ENCODE measurements at places on chromosomes 5 and 9.

- no peak for DNase-seq
Measured at GRCh38 chr5:56858777-56859442, 43.6 kb downstream of the MAP3K1 start.

DNA sequence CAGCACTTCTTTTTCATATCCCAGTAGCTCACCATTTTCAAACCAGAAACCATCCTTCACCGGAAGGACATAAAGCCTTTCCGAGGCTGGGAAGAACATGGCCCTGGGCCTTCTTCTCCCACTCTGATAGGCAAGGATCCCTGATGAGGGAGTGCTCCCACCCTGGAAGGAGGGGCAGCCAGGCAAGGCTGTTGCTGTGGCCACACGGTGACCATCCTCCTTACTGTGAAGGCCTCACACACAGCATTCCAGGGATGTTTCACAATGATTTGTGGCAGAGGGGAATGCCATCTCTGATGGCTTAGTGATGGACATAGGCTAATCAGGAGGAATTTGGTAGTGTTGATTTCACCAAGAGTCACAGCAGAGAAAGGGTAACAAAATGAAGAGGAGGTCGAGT is 130.7 kb downstream of the ADAMTS12 start:
- peak; percentile 69 for DNase-seq

DNA sequence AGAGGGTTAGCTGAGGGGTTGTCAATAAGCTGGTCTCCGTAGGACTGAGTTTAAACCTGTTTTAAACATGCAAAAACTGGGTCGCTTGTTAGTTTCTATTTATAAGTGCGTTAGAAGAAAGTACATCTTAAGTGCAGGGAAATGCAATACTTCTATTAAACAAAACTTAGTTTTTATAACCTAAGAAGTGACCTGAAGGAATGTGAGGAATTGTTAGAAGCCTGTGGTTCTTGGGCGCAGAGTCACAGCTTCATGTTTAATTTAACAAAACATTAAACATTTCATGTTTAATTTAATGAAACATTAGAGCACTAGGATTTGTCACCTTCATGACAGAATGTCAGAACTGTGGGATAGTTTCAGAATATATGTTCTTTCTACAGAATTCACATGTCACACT is 469.2 kb upstream of the WWC1 start:
- no peak for DNase-seq

DNA sequence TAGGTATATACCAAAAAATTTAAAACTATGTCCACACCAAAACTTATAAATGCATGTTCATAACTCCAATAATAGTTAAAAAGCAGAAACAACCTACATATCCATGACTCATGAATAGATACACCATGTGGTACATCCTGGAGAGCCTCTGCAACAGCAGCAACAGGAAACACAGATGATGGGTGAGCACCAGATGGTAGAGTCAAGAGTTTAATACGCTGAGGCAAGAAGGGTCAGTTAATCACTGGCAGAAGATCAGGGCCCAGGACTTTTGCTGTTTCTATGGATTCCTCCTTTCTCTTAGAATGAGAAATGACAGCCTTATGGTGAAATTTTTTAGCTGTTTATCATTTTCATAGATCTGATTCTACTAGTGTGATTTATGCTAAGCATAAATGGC is 351.8 kb upstream of the ADAMTSL1 start:
- DNase-seq = no peak

GRCh38 chr9:136656795-136657611 is 5.7 kb upstream of the EGFL7 start:
- no peak for DNase-seq

DNA sequence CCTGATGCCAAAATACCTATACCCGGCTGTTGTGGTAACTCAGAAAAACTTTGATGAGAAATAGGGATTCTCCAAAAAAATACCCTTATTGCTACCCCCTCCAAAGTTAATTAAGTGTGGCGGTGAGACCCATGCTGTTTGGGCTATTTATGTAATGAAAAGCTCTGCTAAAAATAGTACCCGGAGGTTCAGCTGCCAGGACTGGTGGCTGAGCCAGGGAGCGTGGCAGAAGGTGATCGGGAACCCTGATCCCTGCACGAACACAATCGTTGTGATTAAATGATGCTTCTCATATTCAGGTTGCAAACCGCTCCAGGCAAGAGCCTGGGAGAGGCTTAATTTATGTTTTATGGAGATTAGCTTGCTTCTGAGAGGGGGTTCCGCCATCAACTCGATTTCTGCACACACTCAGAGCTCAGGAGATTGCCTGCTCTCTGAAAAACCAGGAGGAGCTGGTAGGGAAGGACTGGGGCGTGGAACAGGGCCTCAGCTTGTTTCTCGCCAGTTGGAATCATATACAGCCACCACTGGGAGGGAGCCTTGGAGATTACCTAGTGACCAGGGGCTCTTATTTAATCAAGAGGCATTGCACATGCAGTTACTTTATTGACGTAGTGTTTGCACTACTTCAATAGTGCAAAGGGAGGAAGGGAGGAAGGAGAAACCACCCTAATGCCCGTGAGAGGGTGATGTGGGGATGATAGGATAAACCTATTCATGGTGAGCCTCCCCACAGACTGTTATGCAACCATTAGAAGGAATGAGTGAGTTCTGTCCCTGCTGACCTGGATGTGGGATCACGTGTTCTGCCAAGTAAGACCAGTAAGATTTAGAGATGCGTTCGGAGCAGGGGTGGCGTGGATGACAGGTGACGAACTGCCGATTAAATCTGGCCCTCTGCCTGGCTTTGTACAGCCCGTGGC is 23.4 kb downstream of the HRH2 start:
- DNase-seq = no peak

- DNase-seq = no peak
Measured at GRCh38 chr5:136853971-136854370, 488.6 kb upstream of the TRPC7 start.

DNA sequence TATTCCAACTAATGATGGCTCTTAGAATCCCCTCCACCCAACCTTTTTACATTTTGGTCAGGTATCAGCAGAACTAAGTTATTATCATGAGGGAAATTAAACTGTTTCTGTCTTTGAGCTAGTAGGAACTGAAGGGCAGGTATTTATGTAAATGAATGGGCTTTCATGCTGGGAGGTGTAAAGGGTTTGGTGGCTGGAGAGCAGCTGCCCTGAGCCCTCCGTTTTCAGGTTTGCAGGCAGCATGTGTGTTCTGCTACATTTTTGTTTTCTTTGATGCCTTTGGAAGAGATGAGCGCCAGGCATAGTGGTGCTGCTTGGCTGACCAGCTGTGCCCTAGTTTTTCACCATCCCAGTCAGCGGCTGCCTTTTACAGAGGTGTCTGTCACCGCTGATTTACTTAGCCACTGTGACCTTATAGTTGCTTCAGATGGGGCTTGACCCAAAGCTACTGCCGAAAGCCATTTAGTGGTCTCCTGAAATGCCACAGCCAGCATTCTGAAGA is 231.9 kb downstream of the MAST4 start:
- DNase-seq = no peak

GRCh38 chr9:110105107-110105506 is 102.9 kb downstream of the C9orf152 start:
- no peak for DNase-seq

DNA sequence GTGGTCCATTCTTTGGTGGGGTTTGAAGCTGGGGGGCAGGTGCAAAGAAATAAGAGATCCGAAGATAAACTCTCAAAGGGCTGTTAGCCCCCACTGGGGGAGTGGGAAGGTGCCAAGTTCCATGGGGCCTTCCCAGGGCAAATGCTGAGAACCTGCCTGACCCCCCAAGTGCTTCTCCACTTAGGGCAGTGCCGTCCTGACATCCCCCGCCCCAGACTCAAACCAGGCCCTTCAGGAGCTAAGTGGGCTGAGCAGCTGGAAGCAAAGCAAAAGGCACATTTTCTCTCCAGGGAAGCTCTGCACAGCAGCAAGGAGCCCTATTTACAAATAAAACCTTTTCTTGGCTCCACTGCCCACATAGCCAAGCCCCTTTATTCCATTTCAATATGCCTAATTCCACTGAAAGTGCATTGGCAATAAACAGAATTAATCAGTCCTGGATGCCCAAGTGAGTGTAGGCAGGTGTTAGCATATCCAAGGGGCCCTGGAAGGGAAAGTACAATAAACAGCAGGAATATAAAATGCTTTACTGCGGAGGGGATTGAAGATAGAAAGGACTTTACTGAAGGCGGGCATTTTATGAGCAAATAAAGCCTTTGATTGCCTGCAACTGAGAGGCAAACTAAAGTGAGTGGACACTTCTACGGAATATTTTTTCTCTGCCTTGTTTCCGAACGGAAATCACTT is 44.6 kb downstream of the WHRN start:
- no peak for DNase-seq

- no peak for DNase-seq
Measured at GRCh38 chr9:12667892-12668291, 25.3 kb upstream of the TYRP1 start.

GRCh38 chr5:17005107-17005828 is 69.2 kb upstream of the MYO10 start:
- DNase-seq = no peak

DNA sequence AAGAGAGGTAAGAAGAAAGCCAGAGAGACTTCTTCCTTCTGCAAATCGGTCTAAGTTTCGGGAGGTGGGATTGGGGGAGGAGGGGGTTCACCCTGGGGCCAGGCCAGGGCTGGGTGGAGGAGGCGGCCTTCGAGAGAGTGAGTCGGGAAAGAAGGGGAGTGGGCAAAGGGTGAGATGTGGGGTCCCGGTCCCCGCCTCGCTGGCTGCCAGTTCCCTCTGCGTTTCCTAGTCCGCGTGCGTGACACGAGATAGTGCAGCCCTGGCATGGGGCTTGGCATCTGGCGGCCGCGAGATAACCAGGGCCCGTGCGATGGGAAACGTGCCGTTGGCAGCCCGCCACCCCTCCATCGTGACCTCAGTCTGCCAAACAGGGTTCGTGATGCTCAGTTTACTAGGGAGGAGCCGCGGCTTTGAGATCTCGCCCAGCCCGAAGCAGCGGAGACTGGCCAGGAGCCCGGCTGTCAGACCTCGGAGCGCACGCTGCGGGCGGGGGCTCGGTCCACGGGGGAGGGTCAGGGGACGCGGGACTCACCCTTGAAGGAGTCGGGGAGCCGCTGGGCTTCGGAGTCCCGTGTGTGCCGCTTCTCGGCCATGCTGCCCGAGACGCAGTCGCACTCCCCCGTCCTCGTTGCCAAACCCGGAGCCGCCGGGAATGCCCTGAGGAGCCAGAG is at the start of gene STOM:
Gene STOM, minus strand, starts transcription at position 656 of the 671 bp plus-strand sequence. Its CDS starts 63 bp downstream, at position 593.
- peak; percentile 74 for DNase-seq

DNA sequence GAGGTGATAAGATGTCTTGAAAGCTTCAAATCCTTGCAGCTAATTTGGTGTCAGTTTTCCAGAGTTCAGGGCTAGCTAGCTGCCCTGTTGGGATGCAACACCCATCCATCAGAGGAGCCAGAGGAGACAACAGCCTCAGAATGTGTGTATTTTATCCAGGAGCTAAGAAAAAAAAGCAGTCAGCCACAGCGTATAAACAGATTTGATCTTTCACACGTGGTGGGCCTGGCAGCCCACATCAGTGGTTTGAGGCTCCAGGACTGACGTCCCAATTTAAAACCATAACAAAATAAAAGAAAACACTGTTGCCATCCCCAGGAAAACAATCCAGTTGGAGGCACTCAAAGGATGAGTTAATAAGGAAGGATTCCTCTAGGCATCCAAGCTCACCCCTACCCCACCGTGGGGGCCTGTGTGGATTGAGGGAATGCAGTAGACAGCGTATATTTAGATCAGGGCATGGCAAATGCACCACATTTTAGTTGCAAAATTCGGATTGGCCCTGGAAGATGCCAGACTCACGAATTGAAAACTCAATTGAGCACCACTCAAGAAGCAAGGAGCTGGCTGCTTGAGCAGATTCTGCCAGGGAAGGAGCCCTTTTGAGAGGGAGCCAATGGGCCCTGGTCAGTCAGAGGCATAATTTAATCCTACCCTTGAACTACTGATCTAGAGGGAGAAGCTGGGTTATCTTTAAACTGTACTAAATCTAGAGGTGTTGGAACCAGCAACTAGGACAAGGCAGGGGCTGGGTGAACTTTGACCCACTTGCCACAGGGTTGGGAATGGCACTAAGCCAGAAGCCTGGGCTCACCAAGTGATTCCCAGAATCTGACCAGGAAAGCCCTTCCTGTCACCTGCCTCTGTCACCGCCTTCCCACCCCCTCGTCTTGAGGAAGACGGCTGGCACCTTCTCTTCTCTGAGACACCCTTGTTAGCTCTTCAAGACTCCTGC is 17.5 kb downstream of the ADRA1B start:
- DNase-seq = no peak

DNA sequence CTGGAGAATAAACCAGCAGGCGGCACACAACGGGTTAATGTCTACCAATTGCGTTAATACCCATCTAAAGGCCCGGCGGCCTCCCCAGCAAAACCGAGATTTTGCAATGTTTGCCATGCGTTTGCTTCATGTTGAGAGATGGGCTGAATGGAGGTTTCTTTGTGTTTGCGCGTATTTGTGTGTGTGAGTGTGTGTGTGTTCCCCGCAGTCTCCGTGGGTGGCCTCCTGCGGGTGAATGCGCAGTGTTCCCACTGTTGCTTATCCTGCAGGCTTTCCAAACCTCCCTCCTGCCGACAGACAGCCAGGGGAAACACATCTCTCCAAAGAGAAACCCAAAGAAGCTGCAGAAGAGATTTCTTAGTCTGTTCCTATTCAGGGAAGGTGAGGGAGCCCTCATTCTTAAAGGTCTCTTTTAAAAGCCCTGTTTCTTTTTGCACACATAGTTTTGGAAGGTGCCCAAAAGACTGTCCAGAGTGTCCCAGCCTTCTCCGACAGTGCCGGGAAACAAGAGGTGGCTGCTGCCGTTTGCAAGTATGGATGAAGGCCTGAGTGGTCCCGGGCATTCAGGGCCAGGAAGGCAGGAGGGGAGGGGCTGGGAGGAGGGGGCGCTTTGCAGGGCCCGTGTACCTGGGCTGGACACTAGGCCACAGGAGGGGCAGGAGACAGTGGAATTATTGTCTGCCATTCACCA is 103.8 kb upstream of the ERCC6L2 start:
- no peak for DNase-seq

- no peak for DNase-seq
Measured at GRCh38 chr5:168073991-168074800, 217.2 kb upstream of the WWC1 start.

DNA sequence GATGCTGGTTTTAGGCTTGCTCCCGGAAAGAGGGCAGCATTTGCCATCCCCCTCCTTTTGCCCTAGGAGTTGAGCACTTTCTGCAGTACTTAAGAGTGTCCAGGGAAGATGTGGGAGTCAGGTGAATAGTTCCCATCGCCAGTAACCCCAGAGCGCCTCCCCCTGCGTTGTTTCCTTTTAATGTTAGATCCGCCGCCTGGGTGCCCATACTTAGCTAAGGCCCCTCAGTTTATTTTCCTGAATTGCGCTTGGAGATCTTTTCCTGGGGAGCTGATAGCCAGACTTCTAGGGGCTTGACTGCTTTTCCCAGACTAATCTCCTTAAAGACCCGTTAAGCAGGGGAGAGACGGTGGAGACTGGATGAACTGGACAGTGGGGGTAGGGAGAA is 377 bp upstream of the PCDHAC2 start:
- DNase-seq = no peak
